Dorsolateral prefrontal cortex (tissue), 122 donors: ENCODE measurements at places on chromosomes 2 and 18.

DNA sequence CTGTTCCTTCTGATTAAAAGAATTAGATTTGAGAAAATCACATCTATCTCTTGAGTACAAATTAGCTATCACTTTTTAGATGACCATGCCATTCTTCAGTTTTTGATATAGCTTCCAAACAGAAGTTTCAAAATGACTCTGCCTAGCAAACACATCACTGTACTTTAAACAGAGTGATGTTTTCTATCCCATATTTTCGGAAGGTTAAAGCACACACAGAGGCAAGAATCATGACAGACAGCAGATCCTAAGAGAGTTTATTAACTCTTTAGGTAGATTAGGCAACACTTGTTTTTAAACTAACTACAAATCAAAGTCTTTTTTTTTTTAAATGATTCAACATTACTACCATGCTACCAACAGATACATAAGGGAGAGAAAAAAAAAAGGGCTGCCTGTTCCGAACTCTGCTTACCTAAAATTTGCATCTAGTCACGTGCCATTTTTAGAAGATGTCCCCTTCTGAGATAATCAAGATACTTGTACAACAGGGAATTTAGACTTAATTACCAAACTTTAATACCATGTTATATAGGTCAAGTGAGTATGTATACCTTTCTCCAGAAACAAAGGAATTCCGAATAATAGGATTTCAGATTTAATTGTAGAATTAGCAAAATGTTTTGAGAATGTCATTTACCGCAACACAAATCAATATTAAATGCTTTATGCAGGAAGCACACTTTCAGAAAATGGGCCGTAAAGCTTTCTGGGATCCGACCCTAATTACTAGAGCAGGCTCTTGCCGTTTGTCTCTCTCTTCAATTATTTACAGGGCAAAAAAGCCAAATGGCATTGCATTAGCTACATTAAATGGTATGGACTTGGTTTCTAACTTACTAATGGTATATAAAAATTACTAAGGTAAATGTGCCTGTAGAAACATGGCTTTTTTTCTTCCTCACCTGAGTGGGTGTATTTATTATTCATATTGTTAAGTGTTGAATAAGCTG lies 2.6 kb downstream of the RBMS1 start:
- DNase-seq = no peak

GRCh38 chr2:12259493-12259892 lies 457.2 kb upstream of the TRIB2 start:
- DNase-seq = no peak

DNA sequence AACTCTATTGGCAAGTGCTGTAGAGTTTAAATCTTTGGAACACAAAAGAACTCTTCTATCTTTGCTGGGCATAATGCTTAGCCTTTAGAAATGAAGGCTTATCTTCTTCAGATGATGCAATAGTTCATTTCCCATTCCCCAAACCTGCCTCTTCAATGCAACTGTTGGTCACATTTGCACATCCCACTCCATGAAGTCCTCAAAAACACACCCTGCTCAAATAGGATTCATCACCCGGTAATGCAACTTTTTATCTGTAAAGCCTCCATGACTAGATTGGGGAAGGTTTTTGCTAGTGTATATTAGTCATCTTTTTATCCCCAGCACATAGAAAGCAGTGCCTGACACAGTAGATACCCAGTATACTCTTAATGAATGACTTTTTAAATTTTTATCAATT lies 376.4 kb downstream of the RBM43 start:
- no peak for DNase-seq

DNA sequence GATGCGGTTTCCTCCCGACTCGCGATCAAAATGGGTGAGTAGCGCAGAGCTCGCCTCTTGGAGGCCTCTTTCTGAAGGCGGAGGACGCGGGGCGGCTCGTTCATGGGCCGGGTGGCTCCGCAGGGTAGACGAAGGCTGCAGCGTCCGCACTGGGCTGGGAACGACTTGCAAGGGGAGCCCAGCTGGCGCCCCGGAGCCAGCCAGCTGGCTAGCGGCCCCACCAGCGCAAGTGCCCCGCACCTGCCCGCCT lies 328 bp upstream of the PASK start:
- DNase-seq = no peak

DNA sequence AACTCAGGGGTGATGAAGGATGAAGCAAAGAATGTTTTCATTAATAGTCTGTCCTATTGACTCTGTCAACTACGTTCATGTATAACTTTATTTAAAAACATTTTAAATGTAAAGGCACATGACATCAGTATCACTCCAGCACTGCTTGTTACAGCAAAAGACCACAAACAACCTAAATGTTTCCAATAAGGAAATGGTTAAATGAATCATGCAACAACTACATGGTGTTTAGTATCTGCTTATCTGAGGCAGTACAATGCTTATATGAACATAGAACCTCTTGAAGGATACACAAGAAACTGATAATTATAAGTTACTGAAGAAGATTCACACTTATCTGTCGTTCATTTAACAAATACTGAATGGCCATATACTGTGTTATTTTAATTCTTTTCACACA lies 8.4 kb downstream of the BARD1 start:
- no peak for DNase-seq
